ENCODE measurements at places on chromosomes 2 and 18.

- peak; percentile 92 for DNase-seq
Measured at GRCh38 chr2:137969418-137969765, 5.1 kb downstream of the HNMT start.

GRCh38 chr2:208037564-208038487, 12.5 kb upstream of the PLEKHM3 start:
- DNase-seq = no peak

DNA sequence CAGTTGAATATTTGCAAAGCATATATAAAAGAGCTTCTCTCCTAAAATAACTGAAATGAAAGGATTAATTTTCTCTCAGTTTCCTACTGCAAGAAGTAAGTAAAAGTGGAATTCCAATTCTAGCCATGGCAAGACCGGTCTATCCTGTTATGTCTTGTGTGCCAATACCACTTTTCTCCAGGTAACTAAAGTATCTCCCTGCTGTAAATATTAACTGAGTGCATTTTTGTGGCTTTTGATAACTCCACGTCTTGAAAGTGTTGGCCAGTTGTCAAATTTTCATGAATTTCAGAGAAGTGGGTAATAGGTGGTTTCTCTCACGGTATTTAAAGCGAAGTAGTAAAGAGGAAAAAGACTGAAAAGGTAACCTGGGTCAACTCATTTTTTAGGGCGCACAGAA, 225.9 kb downstream of the NEDD4L start:
- DNase-seq = peak; percentile 98

GRCh38 chr2:212595036-212595654, 56.5 kb upstream of the ERBB4 start:
- no peak for DNase-seq

DNA sequence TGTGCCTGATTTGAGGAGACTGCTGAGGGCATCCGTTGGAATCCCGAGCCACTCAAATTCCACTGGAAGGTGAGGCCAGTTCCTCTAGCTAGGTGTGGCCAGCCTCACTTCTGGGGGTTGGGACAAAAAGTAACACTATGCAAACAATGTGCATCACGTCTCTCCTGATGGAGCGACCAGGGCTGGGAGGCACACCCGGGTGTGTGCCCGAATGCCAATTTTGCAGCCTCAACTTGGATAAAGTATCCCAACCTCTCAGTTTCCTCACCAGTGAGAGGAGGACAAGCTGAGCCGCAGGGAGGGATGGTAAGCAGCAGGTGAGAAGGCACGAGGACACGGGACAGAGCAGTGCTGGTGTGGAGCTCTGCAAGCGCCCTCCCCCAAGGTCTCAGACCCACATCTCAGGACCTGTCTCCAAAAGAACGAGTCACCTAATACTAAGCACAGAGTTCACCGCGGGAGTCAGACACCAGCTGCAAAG, 218.3 kb downstream of the HAUS1 start:
- no peak for DNase-seq

Data from DMS79 (cell line).